ENCODE measurements at places on chromosomes 13 and 19. TPM values are rescaled to one million over a fixed set of nuclear protein-coding genes. Genes with fewer than 3 reads are reported as not detected.

The TRPM4 gene
- 8.2 TPM for total RNA-seq

The KIR2DL1 gene
- not detected for total RNA-seq

The PRR19 gene
- total RNA-seq, result 5.1 TPM

The COX7A1 gene
- not detected for total RNA-seq

The CEACAM1 gene
- 1.4 TPM for total RNA-seq
